Stimulated activated CD4-positive, alpha-beta T cell treated with anti-CD3 and anti-CD28 coated beads, Interleukin-12 subunit alpha, Interleukin-12 subunit beta, amount 100 ng/mL, for 24 hours (primary cell): ENCODE measurements at places on chromosomes 13 and 19.
A peak's percentile ranks its signal among the peaks of the same experiment; 100 is the strongest.

- no peak for DNase-seq
These were observed 1711.8 kb downstream of the EFNB2 start for GRCh38 chr13:104823709-104824108.

DNA sequence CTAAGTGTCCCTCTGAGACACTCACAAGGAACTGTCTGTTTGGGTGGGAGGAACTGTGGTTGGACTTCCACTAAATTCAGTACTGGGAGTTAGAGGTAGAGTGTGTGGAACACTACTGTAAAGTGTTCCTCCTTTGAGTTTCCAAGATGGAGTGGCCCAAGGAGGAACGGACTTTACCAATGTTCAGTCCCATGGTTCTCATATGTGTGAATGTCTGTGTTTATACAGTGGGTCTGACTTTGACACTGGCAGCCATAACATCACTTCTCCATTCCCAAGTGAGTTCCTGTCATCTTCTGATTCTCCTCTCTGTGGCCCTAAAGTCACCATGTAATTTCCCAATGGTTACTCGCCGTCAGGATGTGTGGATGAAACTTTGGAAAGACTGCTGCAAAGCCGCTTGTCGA, 136.8 kb upstream of the SERP2 start:
- no peak for DNase-seq

GRCh38 chr19:47240996-47241918, 10.3 kb upstream of the BBC3 start:
- peak; percentile 72 for DNase-seq

DNA sequence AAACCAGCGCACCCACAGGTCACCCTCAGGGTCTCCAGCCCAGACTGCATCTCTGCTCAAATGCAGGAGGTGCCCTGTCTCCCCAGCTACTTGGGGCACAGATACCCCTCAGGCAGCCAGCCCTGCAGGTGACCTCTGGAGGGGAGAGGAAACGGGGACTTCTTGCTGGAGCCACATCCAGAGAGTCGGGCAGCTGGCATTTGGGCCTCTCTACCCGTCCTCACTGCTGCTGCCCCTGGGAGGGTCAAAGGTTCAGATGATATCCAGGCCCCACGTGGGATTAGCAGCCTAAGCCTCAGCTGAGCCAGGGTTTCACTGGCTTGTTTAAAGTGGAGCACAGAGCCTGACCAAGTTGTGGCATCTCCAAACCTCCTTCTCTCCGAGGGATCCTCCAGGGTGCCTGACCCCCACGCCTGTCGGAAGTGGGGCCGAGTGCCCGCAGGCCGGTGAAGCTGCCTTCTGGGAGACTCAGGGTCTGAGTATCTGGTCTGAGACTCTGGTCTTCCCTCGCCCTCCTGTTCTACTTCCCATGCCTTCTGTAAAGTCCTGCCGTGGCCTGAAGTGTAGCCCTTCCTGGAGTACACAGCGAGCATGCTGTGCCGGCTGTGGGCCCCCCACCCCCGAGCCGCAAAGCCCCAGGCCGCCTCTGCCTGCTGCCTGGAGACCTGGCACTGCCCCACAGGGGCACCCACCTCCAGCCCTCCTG, 2.1 kb downstream of the RASA3 start:
- DNase-seq: no peak

GRCh38 chr13:29903996-29904395, 53.6 kb upstream of the UBL3 start:
- DNase-seq: no peak

- DNase-seq: no peak
These were observed 142.3 kb upstream of the TSC22D1 start for GRCh38 chr13:44718467-44718866.

DNA sequence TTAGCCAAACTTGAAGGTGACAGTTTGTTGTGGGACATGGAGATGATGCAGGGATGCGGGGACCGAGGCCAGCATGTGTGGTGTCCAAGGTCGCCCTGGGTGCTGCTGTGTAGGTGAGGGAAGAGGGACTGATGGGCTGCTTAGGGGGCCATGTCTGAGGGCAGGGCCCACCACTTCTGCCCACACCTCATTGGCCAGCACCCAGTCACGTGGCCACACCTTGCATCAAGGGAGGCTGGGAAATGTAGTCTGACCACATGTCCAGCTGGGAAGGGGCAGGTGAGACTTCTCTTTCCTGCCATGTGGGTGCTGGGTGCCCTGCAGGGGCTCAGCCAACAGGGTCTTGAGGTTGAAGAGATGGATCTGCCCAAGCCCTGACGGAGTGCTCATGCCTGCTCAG, 88.9 kb downstream of the KDM4B start:
- DNase-seq: no peak

- DNase-seq: no peak
These were observed 9.6 kb downstream of the ZNF431 start for GRCh38 chr19:21151460-21151859.

- DNase-seq: no peak
These were observed 12.6 kb upstream of the SIGLEC6 start for GRCh38 chr19:51544038-51544437.

GRCh38 chr13:76708138-76708688, 178.0 kb downstream of the KCTD12 start:
- no peak for DNase-seq

- DNase-seq: no peak
These were observed 10.8 kb downstream of the ZIC5 start for GRCh38 chr13:99960663-99961311.

DNA sequence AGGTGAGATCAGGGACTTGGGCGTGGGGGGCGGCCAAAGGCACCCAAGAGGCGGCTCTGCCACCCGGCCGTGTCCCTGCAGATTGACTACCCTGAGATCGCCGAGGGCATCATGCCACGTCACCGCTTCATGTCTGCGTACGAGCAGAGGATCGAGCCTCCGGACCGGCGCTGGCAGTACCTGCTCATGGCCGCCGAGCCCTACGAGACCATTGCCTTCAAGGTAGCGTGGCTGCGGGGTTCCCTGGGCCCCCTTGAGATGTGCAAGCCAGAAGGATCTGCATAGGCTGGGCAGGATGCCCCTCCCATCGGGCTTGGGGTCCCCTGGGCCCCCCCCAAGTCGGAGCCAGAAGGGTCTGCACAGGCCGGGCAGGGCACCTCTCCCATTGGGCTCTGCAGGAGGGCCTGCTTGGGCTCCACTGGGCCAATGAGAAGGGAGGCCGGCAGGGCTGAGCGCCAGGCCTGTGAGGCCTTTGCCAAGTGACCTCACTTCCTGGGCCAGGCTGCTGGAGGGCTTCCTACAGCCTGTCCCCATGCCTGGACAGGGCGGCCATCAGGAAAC, 2.2 kb upstream of the AMH start:
- no peak for DNase-seq

GRCh38 chr19:6849876-6850275, 37.5 kb upstream of the ADGRE1 start:
- no peak for DNase-seq

DNA sequence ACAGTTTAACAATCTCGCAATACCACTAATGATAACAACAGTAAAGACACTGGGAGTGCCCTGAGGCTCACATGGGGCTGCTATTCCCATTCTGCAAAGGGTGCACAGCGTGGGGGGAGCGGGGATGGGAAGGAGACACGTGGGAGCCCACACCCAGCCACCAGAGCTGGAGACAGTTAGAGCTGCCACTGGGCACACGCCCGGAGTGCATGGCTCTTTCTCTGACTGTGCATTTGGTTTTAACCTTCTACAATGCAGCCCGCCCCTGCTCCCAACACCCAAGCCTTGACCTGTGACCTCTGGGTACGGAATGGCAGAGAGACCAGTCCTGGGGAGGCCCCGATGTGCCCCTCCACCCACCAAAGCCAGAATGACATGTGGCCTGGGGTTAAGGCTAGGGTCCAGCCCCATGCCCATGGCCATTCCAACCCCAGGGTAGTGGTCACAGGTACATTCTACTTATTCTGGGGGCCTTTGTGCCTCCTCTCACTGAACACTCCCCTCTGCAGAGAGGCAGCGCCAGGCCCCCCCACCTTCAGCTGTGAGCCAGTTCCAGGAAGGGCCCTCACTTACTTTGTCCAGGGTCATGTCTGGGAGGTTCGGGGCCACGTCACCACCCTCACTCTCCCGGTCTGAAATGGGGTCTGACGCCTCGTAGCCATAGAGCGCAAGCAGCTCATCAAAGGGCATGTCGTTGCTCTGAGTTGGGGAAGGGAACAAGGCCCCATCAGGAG, 17.1 kb downstream of the MIER2 start:
- DNase-seq: no peak

DNA sequence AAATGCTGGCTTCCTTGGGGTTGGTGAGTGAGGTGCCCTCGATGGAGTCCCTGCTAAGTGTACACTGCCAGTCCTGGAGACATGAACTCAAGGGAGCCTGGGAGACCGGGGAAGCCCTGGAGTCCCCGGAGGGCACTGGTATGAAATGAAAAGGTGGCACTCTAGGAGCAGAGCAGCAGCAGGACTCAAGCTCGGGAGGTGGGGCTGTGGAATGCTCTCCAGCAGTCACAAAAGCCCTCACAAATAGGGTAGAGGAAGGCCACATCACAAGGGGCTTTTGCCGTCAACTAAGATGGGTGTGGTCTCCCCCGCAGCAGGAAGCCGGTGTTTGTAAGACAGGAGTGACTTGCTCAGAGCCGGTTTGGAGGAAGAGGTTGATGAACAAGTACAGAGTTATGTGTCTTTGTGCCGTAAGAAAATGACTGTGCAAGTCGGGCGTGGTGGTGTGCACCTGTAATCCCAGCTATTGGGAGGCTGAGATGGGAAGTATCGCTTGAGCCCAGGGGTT, 19.3 kb downstream of the CCNE1 start:
- peak; percentile 25 for DNase-seq

GRCh38 chr19:11560404-11561051, 1.5 kb upstream of the ELOF1 start:
- DNase-seq: no peak

DNA sequence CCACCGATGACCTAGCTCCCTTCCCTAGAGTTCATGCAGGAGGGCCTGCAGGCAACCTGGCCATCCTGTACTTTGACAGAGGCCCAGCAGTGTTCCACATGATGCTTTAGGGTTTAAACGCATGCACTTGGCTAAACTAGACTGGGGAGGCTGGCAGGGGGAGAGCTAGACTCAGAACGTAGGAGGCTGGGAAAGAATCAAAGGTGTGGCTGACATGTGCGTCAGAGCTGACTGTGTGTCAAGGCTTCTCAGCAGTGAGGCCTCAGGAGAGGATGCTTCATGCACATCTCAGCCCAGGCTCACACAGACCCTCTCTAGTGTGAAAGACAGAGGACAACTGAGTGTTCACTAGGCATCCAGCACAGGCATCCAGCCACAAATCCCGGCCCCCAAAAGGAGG, 28.7 kb downstream of the DNMT1 start:
- no peak for DNase-seq

DNA sequence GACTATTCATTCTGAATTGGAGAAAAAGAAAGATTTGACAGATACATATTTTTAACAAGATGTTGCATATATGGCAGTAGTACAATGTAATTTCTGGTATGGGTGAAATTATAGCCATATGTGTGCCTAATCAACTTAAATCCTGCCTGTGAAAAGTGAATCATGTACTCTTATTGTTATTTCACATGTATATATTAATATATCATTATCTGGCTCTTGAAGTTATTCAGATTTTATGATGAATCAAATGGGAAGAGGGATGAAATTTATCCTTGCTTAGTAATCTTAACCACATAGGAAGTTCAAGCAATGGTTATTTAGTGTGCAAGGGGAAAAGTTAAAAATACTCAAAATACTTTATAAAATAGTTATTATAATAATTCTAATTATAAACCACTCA, 80.5 kb downstream of the GPC6 start:
- DNase-seq: no peak

DNA sequence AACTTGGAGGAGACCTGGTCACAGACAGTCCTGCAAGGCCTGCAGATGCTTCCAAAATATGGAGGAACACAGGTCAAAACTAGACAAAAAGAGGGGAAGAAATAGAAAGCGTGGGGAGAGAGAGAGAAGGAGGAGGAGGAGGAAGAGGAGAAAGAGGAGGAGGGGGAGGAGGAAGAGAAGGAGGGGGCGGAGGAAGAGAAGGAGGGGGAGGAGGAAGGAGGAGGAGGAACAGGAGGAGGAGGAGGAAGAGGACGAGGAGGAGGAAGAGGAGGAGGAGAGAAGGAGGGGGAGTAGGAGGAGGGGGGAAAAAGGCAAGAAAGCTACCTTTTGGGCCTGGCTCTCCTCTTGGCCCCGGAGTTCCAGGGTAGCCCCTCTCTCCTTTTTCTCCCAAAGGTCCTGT, 105.8 kb downstream of the COL4A1 start:
- no peak for DNase-seq

DNA sequence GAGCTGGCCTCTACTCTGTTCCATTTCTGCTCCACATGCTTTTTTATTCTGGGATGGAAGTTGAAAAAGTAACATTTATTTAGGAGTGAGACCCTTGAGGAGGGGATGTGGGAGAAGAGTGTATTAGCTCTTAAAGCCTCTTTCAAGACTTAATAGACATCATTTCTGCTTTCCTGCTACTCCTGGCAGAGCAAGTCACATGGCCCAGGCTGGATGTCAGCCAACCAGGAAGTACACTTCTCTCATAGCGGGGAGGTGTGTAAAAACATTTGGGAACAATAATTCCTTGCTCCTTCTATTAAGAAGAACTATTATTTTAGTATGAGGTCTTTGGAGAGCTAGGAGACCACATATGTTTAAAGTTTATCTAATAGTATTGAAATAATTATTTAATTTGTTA, 40.6 kb upstream of the FAM216B start:
- no peak for DNase-seq

- DNase-seq: no peak
These were observed 808.9 kb downstream of the DIAPH3 start for GRCh38 chr13:59354665-59355369.

- DNase-seq: no peak
These were observed 89.6 kb upstream of the ANKRD10 start for GRCh38 chr13:111004444-111004843.

- DNase-seq: no peak
These were observed 34.4 kb downstream of the WDFY2 start for GRCh38 chr13:51618626-51619025.

- DNase-seq: no peak
These were observed 27.1 kb downstream of the TSSK6 start for GRCh38 chr19:19487950-19488874.

GRCh38 chr19:50204811-50205675, 1.6 kb downstream of the MYH14 start:
- no peak for DNase-seq

- DNase-seq: no peak
These were observed 5.6 kb downstream of the RPL36 start for GRCh38 chr19:5695649-5696195.

GRCh38 chr13:68509734-68510621, 1279.8 kb upstream of the PCDH9 start:
- no peak for DNase-seq

GRCh38 chr13:88022431-88023208, 351.4 kb downstream of the SLITRK5 start:
- DNase-seq: no peak

GRCh38 chr13:94128430-94128829, 351.1 kb downstream of the DCT start:
- no peak for DNase-seq

DNA sequence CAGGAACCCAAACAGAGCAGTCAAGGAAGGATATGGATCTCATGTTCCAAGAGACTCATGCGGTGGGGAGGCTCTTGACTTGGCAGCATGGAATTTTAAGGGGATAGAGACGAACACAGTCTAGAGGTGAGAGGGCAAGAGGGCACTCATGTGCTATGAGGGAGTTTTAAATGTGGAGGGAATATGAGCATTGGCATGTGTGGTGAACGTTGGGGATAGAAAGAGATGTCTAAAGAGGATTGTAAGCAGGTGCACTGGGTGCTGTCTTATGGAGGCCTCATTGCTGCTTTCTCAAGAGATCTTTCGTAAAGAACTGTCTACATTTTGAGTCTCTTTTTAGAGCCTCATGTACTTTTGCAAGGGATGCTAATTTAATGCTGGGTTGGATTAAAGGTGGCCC, 600.3 kb upstream of the GPC6 start:
- DNase-seq: no peak

GRCh38 chr19:49938662-49939061, 9.4 kb upstream of the NUP62 start:
- no peak for DNase-seq
